Activated B cell treated with CpG ODN at 0.5 μM for 24 hours (primary cell): ENCODE measurements at places on chromosomes 7 and 10.

DNA sequence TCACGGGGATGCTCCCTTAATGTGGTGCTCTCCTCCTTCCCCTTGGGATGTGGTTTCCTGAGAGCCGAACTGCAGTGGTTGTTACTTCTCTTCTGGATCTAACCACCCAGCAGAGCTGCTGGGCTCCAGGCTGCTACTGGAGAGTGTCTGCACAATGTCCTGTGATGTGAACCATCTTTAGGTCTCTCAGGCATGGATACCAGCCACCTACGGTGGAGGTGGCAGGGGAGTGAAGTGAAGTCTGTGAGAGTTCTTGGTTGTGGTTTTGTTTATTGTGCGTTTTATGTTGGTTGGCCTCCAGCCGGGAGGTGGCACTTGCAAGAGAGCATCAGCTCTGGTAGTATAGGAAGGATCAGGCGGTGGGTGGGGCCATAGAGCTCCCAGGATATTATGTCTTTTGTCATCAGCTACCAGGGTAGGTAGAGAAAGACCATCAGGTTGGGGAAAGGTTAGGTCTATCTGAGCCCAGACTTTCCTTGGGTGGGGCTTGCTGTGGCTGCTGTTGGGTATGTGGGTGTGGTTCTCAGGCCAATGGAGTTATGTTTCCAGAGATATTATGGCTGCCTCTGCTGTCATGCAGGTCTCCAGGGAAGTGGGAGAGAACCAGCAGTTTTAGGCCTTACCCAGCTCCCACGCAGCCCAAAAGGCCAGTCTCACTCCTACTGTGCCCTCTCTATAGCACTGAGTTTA lies 87.9 kb downstream of the KIF20B start:
- DNase-seq: no peak

GRCh38 chr10:6382081-6382480 lies 179.3 kb downstream of the PFKFB3 start:
- DNase-seq: no peak

DNA sequence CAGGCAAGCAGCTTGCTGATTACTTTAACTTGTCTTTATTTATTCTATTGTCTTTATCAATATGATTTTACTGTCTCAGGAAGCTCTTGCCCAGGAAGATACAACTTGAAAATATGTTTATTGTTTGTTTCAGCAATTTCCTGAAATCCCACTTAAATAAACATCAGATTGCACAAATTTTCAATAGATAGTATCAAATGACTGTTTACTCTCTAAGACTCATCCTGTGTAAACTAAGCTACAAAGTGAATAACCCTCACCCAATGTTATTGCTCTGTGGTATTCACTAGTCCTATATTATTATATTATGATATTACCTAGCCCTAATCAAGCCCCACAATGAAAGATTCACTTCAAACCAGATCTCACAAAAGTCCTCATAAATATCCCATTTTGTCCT lies 130.4 kb upstream of the HPS1 start:
- no peak for DNase-seq

DNA sequence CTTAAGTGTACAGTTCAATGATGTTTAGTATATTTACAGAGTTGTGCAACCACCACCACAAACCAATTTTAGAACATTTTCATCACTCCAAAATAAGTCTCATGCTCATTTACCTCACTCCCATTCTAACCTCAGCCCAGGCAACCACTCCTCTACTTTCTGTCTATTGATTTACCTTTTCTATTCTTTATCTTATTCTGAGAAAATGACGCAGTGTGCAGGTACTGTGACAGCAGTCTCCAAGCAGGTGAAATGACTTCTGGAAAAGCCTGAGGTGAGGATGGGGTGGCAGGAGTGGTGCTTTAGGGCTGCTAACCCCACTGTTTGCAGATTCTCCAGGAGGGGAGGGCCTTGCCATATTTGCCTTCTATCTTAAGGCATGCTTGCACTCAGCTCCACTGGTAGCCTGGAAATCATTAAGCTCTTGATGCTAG lies 39.5 kb downstream of the GARS1 start:
- DNase-seq: no peak
